ENCODE measurements at places on chromosomes 5 and 9.

DNA sequence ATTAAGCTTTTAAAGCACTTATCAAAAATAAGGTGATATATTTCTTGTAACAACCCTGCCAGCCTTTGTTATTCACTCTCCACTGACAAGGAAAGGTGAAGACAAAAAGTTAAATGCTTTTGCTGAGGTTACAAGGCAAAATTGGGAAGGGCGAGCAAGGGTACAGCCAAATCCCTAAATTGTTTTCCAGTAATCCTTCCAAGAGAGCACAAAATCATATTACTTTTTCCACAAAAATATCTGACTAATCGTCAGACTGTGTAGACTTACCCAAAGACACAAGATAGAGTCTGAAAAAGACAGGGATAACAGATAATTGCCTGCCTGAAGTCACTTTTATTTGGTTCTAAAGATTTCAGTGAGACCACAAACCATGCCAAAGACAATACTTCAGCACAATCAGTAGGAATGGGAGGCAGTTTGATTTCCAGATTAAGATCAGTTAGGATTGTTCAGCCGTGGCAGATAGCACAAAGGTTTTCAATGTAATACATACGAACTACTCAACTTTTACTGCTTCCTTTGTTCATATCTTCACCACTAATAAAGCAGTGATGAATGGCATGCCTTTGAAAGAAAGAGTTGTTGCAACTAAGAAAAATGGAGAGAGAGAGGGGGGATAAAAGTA is 383.8 kb upstream of the TUSC1 start:
- DNase-seq = no peak

DNA sequence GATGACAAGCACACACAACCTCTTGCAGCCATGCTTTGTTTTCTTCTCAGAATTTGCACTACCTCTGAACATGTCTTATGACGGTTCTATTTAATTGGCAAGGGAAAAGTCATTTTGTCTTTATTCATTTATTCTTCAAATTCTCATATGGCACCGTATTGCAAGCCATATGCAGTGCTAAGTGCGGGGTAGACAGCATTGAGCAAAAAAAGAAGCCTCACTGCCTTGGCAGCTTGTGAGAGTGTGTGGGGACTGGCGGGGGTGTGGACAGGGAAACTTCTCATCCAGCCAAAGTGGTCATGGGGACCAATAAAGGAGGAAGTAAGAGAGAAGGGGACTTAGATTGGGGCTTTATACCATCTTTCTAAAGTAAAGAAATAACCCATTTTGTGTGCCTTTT is 160.0 kb downstream of the CDH12 start:
- DNase-seq = no peak

DNA sequence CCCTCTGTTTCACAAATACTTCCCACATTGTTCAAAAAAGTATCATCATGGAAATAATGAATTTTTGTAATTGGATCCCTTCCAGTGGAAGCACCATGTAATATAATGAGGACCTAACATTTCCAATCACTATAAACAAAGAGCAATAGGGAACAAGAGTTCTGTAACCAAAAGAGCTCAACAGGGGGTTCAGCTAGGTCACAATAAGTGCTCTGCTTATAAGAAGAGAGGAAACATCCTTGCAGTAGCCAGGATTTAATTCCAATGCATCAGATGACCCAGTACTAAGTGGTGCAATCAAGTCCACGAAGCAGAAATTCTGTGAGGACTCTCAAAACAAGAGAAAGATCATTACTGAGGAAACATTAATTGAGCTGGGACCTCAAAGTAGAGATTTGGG is 5.9 kb downstream of the SERINC5 start:
- no peak for DNase-seq

- no peak for DNase-seq
Measured at GRCh38 chr9:80964374-80964773, 725.0 kb downstream of the TLE1 start.

DNA sequence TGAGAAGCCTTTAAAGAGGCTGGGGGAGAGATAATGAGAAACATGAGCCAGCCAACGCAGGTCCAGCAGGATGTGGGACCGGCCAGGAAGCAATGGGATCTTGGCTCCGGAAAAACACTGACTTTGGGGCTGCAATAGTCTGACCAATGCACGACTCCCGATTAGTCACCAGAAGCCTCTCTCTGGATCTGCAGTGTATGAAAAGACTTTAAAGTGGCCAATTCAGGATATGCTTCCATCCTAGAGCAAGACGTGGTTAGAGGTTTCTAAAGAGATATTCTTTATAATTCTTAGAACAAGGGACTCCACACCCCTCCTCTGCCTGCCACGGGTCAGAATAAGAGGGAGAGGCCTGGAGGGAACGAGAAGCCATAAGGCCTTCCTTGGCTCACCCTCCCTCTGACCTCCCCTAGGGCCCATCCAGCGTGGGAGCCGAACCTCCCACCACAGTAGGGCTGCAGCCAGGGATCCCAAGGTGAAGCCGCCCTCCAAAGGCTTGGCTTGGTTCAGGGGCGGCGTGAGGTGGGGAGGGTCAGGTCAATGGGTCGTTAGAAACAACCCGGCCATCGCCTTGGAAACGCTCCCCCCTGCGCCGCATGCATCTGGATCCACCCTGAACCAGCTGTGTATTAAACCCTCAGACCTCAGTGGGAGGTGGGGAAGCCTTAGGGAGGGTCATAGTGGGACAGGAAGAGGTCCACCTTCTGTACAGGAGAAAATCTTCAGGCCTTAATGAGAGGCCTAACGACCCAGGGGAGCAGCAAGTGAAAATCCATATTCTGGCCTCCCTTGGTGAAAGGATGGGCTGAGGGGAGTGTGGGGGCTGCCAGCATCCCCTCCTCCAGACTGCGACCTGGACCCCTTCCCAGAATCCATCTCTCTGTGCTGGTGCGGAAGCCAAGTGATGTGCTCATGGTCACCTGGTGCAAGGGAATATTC is 11.1 kb downstream of the FGF1 start:
- no peak for DNase-seq

GRCh38 chr5:63916786-63917185 is 45.5 kb downstream of the HTR1A start:
- no peak for DNase-seq

DNA sequence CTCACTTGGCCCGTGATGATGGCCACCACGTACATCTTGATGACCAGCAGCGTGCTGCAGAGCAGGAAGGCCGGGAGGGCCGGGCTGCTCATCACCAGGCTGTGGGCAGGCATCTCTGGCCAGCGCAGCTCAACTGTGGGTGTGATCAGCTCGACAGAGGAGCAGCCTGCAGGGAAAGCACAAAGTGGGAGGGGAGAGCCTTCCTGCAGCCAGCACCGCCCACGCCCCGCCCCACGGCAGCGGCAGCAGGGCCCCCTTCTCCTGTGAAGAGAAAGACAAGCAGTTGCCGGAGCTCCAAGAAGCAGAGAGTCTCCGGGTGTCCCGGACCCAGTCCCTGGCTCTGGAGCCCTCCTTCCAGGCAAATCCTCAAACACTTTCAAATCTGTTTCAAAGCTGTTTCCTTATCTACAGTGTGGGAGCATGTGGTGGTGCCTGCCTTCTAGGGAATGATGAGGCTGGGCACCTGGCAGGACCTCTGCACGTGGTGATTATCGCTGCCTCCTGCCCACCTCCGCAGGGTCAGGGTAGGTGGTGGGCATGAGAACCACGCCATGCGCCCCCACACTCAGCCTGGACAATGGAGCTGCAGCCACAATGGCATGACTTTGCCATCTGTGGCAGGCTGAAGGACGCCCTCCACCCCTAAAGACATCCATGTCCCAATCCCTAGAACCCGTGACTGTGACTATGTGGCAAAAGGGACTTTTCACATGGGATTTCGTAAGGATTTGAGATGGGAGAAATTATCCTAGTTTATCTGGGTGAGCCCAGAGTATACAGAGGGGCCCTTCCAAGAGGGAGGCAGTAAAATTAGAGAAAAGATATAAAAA is at the start of gene PTGES:
TSS of gene PTGES (minus strand) at position 143 of the 830 bp plus-strand sequence. CDS start at position 113, 30 bp downstream.
- DNase-seq = no peak

DNA sequence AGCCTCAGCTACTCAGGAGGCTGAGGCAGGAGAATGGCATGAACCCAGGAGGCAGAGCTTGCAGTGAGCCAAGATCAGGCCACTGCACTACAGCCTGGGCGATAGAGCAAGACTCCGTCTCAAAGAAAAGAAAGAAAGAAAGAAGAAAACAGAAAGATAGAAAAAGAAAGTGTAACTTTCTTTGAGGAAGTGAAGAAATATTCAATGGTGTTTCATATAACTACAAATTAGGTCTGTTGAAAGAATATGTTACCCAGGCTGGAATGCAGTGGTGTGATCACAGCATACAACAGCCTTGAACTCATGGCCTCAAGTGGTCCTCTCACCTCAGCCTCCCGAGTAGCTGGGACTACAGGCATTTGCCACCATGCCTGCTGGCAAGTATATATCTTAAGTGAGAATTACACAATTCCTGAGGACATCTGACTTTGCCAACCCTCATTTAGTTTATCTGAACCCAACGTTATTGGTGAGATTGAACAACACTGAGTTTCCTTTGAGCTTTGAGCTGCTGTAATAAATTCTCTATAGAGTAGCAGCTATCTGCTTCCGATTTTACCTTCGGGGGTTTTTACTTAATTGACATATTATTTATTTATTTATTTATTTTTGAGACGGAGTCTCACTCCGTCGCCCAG is 2.0 kb upstream of the FAF2 start:
- DNase-seq = no peak

- no peak for DNase-seq
Measured at GRCh38 chr5:148372893-148373292, 10.9 kb upstream of the FBXO38 start.

- no peak for DNase-seq
Measured at GRCh38 chr9:95102001-95102433, 215.5 kb downstream of the FANCC start.

- DNase-seq = no peak
Measured at GRCh38 chr5:145230781-145231180, 604.4 kb downstream of the PRELID2 start.

- no peak for DNase-seq
Measured at GRCh38 chr5:124986667-124987066, 240.2 kb upstream of the ZNF608 start.

GRCh38 chr9:131714821-131715220 is 25.1 kb downstream of the RAPGEF1 start:
- DNase-seq = no peak

GRCh38 chr9:70093944-70094343 is 50.3 kb downstream of the MAMDC2 start:
- DNase-seq = no peak

- no peak for DNase-seq
Measured at GRCh38 chr5:153237671-153238332, 252.7 kb upstream of the GRIA1 start.

DNA sequence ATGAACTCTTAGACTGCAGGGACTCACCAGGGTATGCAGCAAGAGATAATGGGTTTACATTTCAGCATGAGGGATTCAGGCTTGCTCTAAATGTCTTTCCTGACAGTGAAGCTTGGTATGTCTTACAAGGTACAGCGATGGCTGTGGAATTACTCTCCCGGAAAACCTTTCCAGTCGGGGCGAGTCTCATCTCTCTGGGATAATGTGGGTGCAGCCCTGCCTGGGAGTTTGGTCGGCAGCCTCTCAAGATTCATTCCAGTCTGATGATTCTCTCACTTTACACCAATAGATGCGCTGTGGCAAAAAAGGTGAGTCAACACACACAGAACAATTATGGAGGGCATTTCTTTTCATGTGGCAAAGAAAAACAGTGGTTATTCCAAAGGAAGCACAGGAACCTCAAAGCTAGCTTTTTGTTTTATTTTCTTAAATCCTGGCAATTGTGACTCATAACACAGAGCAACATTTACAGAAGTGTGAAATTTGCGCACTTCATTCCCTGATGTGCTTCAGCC is 190.3 kb downstream of the DCP2 start:
- no peak for DNase-seq

DNA sequence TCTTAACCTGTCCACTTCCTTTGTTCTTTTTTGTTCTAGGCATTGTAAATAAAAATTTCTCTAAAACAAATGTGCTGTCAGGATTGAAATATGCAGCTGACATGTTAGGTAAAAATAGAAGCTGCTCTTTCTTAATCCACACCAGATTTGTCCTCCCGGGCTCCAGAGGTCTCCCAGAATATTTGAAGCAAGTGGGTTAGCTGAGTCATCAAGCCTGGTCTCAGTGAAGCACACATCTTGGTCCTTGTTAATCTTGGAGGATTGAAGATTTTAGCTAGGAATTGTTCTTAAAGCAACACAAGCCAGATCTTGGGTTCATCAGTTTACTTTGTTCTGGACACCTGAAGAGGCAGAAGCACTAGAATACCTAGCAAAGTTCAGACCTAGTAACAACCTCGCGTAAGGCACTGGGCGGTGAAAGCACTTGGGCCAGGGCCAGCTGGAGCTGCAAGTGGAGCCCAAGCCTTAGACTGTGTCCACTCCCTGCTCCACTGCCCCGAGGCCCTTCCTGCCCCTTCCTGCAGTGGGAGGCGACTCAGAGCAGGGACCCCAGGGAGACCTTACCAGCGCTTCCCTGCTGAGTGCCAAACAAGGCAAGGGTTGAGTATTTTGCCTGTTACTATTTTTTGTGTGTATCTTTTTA is 36.5 kb downstream of the HABP4 start:
- no peak for DNase-seq

DNA sequence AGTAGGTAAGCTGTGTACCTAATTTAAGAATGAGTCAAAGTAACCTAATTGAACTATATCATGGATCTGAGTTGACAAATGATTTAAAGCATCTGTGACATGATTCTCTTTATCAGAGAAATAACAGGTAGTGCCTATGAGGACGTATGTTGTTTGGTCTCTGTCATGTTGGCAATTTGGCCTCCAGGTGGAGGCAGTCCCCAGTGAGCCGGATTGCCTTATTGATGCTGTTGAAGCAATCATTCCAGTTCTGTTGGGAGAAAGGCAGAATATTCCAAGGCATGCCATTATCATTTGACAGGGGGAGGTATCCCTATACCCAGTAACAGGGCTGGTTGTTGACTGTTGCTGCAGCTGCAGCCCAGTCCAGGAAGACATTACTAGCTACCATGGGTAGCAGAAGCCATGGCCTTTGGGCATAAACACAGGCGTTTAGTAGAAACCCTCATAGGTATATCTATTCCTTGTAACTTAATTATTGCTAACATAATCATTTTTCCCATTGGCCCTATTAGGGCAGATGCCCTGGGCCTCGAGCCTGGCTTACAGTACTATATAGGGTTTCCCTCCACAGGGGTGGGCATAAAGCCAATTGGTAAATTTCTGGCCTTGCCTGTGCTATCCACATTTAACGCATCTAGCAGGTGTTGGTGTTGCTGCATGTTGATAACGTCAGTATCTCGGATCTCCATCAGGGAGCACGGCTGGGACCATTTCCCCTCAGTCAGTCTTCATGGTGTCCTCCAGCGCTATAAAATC is 12.2 kb upstream of the SLC22A4 start:
- no peak for DNase-seq

DNA sequence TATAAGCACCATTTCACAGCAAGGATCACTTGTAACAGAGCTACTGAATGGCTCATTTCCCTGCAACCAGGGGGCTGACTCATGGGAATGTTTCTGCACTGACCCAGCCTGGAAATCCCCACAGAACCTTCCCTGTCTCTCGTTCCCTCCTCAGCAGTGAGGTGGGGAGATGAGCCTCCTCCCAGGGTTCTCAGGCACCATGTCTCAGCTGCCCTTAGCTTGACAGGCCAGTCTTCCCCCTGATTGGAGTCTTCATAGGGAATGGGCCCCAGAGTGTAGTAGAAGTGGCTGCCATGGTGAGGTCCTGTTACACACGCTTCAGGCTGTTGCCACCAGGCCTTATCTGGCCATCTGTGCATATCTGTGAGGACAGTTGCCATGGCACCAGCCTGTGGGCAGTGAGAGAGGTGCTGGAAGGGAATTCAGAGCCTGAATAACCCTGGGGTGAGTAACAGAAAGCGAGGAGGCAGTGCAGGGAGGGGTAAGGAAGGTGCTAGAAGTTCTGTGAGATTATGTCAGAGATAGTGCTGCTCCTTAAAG is 324.4 kb downstream of the ENC1 start:
- no peak for DNase-seq

GRCh38 chr5:174610968-174611367 is 113.4 kb upstream of the MSX2 start:
- no peak for DNase-seq

Measured in effector memory CD4-positive, alpha-beta T cell (primary cell).